ENCODE measurements at places on chromosomes 5 and 9.

GRCh38 chr9:97980479-97980803, 2.7 kb upstream of the ANP32B start:
- DNase-seq, result no peak

DNA sequence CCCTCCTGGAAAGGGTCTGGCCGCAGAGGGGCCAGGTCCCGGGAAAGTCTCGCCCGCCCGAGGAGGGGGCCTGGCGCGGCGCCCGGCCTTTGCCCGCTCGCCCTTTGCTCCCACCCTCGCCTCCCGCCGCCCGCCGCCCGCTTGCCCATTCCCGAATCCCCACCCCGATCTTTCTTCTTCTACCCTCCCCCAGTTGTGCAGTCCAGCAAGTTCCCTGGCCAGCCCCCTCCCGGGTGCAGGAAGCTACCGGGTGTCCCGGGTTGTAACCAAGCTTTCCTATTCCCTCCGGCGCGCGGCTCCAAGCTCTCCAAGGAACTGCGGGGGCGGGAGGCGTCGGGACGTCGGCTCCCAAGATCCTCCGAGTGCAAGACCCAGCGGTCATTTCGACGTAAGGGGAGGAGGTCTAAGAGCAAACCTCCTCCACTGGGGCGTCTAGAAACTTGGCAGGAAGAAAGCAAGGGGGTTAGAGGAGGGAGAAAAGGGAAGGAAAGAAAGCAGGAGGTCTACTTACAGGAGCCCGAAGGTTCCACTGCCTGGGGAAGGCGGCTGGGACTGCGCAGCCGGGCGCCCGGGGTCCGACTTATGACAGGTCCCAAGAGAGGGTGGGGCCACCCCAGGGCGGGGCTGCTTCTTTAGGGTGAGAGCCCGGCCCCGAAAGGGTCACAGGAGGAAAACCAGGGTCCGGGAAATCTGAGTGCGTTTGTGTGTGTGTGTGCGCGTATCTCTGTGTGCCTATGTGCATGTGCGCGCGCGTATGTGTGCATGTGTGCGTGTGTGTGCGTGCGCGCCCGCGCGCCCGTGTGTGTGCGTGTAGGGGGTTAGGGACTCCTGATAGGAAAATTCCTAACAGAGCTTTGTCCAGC, at the start of gene PTGR1:
TSS of gene PTGR1 (minus strand) at position 556 of the 863 bp plus-strand sequence. CDS start 2,225 bp downstream, outside the sequence.
- peak; percentile 93 for DNase-seq

DNA sequence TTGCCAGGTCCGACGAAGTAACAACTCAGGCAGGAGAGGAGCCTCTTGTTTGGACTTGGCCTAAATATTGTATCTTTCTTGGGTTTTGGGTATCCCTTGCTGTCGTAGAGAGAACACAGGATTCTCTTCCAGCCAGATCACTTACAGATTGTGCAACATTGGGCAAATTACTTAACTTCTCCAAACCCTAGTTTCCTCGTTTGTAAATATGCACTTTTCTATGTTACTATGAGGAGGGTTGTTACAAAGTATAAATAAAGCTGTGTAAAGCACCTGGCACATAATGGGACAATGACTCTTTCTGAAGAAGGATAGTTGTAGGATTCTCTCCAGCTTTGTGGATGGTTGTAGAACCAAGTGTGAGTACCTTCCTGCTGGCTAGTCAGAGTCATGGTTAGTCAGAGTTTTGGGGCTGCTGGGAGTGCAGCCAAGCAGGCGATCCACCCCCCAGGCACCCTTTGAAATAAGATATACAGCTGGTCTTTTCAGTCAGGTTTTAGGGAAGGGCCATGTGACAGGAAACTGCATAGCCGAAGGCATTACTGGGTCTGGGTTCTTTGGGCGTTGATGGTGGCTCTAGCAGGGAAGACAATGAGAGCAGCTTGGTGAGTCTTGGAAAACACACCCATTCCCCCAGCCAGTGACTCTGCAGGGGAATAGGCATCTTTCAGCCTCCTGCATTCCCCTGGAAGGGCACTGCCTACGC, 49.9 kb upstream of the GDNF start:
- DNase-seq, result peak; percentile 57

DNA sequence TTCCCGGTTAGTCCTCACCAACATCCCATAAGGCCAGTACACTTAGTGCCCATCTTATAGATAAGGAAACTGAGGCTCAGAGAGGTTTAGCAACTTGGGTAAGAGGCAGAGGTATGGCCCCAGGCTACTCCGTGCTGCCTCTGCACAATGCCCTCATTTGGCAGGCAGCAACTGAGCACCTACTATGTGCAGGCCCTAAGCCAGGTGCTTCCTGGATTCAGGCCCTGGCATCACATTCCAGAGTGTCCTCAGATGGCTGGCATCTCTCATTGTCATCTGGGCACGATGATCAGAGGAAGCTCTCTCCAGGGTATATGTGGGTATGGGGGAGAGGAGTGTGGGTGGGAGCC, 53.8 kb upstream of the PSD2 start:
- no peak for DNase-seq

Data from mesendoderm (in vitro differentiated cells).